ENCODE measurements at places on chromosomes 16 and 17. TPM values are rescaled to one million over a fixed set of nuclear protein-coding genes. Genes with fewer than 3 reads are reported as not detected.
A peak's percentile ranks its signal among the peaks of the same experiment; 100 is the strongest.

GRCh38 chr17:50406578-50406977, 9.3 kb upstream of the LRRC59 start:
- no peak for DNase-seq

- no peak for DNase-seq
Measured at GRCh38 chr17:79930062-79930876, 91.0 kb upstream of the CBX4 start.

DNA sequence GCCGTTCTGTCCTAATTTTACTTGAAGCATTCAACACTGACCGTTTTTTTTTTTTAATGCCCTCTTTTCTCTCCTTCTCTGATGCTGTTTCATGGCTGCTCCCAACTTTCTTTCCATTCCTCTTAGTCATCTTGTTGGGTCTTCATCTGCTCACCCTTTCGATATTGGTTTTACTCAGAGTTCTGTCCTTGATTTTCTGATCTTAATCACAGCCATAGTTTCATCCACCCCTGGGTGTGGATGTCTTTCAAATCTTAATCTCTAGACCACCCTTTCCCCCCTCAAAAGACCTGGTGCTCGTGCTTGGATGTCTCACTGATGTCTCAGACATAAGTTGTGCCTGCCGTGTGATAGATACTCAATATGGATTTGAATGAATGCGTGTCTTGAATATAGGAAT, 22.4 kb downstream of the NDEL1 start:
- no peak for DNase-seq

DNA sequence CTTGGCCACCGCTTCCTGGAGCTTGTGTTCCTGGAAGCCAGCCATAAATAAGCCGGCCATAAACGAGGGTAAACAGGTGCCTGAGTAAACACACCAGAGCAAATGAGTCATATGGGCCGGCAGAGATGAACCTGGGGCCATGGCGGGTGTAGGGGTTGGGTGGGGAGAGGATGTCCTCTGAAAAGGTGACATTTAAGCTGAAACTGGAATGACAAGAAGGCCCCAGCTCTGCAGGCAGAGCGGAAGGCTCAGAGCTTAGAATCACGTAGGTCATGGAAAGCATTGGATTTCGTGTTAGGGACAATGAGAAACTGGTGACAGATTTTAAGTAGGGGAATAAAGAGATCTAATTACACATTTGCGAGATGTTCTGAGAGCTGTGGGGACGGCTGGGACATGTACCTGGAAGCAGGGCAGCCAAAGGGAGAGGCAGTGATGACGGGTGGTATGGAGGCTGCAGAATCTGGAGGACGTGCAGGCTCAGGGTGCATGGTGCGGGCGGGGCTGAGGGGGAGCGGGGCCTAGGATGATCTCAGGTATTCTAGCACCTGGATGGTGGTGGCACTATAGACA, 8.1 kb upstream of the DNASE1 start:
- DNase-seq: peak; percentile 41

- DNase-seq: no peak
Measured at GRCh38 chr16:90031931-90032673, 12.8 kb upstream of the DBNDD1 start.

- DNase-seq: no peak
Measured at GRCh38 chr16:10036956-10037355, 145.3 kb downstream of the GRIN2A start.

- DNase-seq: no peak
Measured at GRCh38 chr17:33602981-33603380, 309.9 kb upstream of the ASIC2 start.

DNA sequence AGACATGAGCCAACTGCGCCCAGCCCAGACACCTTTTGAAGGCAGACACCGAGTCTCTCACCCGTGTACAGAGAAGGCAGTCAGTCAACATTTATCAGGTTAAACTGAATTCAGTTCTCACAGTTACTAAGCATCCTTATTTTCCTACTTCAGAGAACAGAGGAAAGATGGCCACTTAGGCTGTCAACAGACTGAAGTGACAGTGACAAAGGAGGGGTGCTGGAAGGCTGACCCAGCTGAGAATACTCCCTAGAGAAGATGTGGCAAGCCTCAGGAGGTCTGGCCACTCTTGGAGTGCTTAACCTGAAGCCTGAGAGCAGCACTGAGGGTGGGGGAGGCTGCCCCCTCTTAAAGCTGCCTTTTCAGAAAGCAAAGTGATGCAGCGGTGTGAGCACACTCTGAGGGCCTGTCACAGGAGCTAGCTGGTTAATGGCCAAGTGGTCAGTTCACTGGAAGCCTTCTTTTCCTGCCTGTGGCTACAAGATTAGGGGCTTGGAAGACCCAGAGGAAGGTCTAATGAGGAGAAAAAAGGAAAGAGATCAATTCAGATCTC, 51.0 kb upstream of the SREBF1 start:
- no peak for DNase-seq

GRCh38 chr16:75192606-75193264, 14.2 kb downstream of the CTRB2 start:
- no peak for DNase-seq

GRCh38 chr17:13835151-13835550, 233.4 kb upstream of the HS3ST3A1 start:
- no peak for DNase-seq

- DNase-seq: no peak
Measured at GRCh38 chr17:31859487-31860008, 504 bp upstream of the COPRS start.

GRCh38 chr16:23365602-23366240, 63.6 kb downstream of the SCNN1B start:
- DNase-seq: peak; percentile 45

DNA sequence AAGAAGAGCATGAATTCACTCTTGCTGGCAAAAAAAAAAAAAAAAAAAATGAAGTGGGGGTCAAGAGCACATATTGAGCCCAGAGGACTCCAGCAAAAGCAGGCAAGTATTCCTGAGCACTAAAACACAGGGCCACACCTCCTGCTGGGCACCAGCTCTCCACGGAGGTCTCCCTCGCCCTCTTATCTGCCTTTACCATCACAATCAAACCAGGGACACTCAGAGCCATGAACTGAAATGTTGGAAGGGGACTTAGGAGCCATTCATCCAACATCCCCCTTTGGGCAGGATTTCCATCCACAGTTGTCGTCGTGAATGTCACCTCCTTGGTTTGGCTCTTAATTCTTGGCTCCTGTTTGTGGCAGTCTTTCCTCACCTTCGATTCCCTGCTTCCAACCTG, 89.8 kb upstream of the GNAO1 start:
- no peak for DNase-seq

GRCh38 chr17:14712611-14713021, 411.7 kb downstream of the HS3ST3B1 start:
- no peak for DNase-seq

GRCh38 chr16:90047714-90048346, 28.6 kb upstream of the DBNDD1 start:
- DNase-seq: no peak

GRCh38 chr16:48556243-48556912, 53.6 kb downstream of the N4BP1 start:
- no peak for DNase-seq

DNA sequence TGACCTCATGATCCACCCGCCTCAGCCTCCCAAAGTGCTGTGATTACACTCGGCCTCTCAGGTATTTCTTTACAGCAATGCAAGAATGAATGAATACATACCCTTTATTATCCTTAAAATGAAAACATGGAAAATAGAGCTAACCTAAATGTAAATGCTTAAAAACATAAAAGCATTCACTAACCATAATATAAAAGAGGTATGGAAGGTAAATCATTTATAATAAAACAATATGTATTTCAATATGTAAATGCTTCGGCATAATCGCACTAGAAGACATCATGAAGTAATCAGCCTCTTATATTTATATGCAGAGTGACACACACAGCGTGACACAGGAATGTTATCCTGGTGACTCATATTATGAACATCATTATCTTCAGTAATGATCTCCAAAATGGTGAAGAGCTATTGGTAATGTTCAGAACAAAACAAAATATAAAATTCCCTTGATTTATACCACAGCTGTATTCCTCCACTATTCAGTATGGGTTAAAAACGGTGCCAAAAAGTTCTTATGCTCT, 53.9 kb downstream of the AIPL1 start:
- no peak for DNase-seq

GRCh38 chr16:35325936-35326335, 1866.5 kb downstream of the TP53TG3F start:
- DNase-seq: no peak

GRCh38 chr17:4520894-4521600, 22.4 kb downstream of the SPNS2 start:
- DNase-seq: no peak

- no peak for DNase-seq
Measured at GRCh38 chr16:10305912-10306311, 79.9 kb upstream of the ATF7IP2 start.

GRCh38 chr17:17395246-17395802, 81.5 kb upstream of the MED9 start:
- DNase-seq: no peak

- no peak for DNase-seq
Measured at GRCh38 chr16:60419859-60420258, 1616.4 kb downstream of the CDH8 start.

- no peak for DNase-seq
Measured at GRCh38 chr16:27859020-27859419, 204.5 kb downstream of the GSG1L start.

DNA sequence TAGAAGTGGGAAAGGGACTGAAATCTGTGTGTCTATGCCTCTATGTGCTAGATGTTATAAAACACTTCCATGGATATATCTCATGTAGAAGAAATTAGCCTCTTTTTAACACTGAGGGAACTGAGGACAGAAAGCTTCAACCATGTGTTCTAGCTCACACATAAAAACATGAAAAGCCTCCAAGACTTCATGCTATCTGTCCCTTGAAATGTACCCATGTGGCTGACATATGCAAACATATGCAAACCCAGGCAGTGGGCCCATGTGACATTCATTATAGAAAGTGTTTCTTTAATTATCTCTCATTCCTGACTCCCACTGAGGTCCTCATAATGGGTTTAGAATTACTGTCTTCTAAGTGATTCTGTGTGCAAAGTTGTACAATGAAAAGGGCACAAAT, 134.7 kb upstream of the MAF start:
- no peak for DNase-seq

- peak; percentile 39 for DNase-seq
Measured at GRCh38 chr17:76263896-76264295, 1.3 kb upstream of the UBALD2 start.

- peak; percentile 38 for DNase-seq
Measured at GRCh38 chr16:49602201-49602975, 228.8 kb downstream of the C16orf78 start.

Gene BEAN1
- total RNA-seq: not detected

Gene ABCC11
- not detected for total RNA-seq

Gene FBXW10
- not detected for total RNA-seq

Gene TMEM235
- total RNA-seq: not detected

Gene FSCN2
- 0.41 TPM for total RNA-seq

Gene AOC3
- total RNA-seq: 1.5 TPM

Gene UQCRC2
- total RNA-seq: 279 TPM

Gene P2RX5
- 18.1 TPM for total RNA-seq

Gene CA5A
- total RNA-seq: not detected

Gene TBC1D3G
- not detected for total RNA-seq
